ENCODE measurements at places on chromosomes 5 and 9.

DNA sequence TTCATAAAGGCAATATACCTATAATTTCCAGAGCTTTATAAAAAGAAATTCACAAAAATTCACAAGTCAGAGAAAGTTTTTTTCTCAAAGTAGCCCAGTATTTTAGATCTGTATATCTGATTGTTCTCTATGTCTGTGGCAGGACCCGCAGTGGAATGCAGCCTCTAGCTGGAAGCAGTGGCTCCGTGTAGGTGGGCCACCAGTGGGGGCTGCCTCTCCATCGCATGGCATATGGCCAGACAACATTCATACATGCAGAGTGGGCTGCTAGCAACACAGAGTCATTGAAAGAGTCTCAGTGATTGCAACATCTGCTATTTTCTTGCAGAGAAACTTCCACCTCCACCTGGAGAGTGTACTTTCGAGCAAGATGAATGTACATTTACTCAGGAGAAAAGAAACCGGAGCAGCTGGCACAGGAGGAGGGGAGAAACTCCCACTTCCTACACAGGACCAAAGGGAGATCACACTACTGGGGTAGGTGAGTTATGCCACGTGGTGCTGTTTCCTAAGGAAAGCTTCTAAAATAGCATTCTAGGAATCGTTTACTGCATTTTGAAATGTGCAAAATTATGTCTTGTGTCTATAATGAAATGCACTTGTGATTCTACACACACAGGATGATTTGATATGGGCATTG, 88.5 kb upstream of the SMC5 start:
- DNase-seq = no peak

- no peak for DNase-seq
Observed at GRCh38 chr9:20369391-20369790, 252.9 kb downstream of the MLLT3 start.

GRCh38 chr9:133585481-133586351, 23.5 kb downstream of the FAM163B start:
- no peak for DNase-seq

DNA sequence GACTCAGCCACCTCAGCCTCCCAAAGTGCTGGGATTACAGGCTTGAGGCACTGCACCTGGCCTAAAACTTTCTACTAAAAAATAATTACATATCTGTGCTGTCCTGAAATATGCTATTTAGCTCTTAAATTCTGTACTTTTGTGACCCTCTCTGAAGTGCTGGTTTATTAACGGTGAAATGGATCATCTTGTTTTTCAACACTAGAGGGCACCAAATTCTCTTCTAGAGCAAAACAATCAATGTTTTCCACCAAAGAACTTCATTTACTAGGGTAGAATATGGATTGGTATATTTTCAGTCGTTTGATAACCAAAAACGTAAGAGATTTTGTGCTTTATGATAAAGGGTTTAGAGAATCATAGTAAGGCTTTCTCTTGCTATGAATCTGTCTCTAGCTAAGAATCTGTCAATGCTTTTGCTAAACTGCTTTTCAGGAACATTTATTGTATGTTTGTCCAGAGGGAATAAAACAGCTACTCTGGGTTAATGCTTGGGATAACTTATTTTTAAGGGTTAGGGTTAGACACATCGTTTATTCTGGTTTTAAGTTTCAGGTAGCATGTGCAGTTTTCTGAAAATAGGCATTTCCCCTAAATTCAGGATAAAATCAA, 63.6 kb downstream of the RNF180 start:
- peak; percentile 50 for DNase-seq

DNA sequence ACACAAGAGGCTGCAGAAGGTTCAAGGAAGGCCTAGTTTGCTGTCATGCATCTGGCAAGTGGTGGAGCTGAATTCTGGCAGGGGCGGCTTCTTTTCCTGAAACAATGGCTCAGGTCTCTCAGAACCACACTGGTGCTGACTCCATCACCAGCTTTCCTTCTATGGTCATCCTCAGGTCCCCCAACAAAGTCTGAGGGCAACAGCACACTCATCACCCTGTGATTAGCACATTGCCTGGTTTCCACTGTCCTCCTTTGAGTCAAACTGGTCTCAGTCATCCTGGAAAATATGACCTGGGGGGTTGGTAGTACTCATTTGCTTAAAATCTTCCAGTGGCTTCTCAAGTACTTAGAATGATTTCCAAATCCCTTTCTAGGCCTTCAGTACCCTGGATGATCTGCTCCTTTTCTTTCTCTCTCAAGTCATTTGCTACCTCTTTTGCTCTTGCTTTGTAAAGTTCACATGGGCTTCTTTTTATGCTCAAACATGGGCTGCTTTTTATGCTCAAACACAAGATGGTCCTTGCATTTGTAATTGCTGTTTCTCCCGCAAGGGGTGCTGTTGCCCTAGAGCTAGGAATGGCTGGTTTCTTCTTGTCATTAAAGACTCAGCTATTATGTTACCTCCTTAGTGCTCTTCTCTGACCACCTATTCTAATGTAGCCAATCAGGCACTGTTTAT, 144.9 kb downstream of the ALDH1A1 start:
- no peak for DNase-seq

DNA sequence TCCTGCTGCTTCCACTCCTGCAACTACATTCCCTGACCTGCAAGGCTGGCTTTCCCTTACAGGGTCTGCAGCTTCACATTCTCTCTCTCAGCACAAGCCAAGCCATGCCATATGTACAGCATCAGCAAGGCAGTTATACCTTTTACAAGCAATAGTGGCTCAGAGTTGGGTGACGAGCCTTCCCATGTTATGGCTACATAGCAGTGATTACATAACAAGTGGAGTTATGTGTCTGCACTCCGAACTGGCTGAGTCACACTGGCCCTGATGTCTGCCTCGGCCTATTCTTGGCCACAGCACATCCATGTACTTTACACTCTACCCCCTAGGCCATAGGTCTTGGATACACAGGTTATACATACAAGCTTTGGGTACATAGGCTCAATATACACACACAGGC, 52.0 kb upstream of the SNCAIP start:
- peak; percentile 77 for DNase-seq

- no peak for DNase-seq
Observed at GRCh38 chr9:119844431-119844830, 475.2 kb upstream of the BRINP1 start.

GRCh38 chr9:29217966-29218365, 1644.7 kb upstream of the C9orf72 start:
- DNase-seq = no peak

- DNase-seq = no peak
Observed at GRCh38 chr9:114884787-114885452, 45.5 kb downstream of the TNFSF8 start.

DNA sequence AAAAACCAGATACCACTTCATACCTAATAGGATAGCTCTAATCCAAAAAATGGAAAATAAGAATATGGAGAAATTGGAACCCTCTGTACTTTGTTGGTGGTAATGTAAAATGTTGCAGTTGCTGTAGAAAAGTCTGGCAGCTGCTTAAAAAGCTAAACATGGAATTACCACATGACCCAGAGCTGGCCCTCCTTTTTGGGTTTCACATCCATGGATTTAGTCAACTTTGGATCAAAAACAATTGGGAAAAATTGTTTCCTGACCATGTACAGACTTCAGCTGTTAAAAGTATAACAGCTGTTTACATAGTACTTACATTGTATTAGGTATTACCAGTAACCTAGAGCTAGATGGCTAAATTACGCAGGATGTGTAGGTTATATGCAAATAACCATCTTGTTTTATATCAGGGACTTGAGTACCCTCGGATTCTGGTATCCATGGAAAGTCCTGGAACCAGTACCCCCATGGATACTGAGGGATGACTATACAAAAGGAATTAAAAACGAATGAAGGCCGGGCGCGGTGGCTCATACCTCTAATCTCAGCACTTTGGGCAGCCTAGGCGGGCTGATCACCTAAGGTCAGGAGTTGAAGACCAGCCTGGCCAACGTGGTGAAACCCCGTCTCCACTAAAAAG, 15.8 kb downstream of the DNAJA1 start:
- no peak for DNase-seq

- no peak for DNase-seq
Observed at GRCh38 chr5:81147011-81147885, 85.9 kb upstream of the CKMT2 start.

- DNase-seq = no peak
Observed at GRCh38 chr5:8879248-8879647, 666.6 kb downstream of the SEMA5A start.

DNA sequence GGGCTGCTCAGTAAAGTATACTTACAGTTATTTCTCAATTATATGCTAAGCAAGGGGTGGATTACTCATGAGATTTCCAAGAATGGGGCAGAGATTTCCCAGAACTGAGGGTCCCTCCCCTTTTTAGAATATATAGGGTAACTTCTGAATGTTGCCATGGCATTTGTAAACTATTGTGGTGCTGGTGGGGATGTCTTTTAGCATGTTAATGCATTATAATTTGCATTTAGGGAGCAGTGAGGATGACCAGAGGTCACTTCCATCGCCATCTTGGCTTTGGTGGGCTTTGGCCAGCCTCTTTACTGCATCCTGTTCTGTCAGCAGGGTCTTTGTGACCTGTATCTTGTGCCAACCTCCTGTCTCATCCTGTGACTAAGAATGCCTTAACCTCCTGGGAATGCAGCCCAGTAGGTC, 35.5 kb downstream of the TTC1 start:
- no peak for DNase-seq

DNA sequence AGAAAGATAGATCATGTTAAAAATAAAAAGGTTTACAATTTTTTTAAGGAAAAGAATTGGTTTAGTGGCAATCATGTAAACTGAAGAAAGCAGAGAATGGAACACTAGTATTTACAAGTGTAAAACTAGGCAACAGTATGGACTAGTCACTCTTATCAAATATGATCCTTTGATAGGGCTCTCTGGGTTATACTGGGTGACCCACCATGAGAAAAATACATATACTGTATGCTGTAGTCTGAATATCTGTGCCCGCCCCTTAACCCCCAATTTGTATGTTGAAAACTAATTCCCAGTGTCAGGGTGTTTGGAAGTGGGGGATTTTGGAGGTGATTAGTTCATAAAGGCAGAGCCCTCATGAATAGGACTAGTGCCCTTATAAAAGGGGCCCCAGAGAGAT, 236.8 kb upstream of the TARS1 start:
- no peak for DNase-seq

DNA sequence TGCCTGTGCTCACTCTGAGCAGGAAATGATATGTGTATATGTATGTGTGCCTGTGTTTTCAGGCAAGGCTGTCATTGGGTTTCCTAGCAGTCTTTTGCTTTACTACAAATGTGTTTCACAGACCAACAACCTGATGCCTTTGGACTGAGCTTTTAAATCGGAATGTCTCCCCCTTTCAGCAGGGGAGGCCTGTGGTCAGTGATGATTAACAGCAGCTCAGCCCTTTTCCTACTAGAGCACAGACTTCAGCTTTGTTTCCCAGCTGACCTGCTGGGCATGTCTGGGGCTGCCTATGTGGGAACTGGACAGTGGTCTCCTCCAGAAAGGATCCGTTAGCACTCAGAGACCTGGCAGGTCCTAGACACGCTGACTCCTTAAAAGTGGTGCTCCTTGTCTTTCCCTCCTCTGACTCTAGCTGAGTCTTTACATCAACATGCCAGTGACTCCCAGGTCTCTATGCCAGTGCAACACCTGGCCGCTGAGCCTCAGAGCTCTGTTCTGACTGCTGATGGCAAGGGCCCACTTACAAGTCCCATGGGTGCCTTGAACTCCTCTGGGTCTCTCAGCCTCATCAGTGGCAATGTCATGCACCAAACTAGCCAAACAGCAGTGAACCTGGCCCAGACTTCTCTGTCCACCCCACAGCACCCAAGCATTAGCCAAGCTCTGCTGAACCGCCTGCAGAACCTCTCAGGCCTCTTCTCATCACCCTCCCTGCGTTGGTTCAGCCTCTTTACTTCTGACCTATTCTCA, 7.7 kb downstream of the MACROH2A1 start:
- peak; percentile 94 for DNase-seq

DNA sequence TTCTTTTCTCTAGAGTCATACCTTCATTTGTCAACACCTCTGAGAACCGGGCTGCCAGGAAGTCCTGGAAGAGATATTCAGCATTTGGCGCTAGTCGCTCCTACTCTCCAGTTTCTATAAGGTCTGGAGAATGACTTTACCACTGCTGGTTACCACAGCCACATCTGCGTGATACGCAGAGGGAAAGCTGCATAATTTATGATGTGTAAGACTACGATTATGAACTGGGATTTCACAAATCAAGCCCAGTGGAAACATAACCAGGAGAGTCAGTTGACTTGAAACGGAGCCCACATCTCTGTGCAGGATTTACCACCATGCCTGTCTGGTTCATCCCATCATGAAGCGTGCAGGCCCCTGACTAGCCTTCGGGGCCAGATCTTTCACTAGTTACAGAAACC, 72.6 kb downstream of the FGF1 start:
- peak; percentile 69 for DNase-seq

- peak; percentile 66 for DNase-seq
Observed at GRCh38 chr9:129160712-129161533, 17.1 kb downstream of the IER5L start.

DNA sequence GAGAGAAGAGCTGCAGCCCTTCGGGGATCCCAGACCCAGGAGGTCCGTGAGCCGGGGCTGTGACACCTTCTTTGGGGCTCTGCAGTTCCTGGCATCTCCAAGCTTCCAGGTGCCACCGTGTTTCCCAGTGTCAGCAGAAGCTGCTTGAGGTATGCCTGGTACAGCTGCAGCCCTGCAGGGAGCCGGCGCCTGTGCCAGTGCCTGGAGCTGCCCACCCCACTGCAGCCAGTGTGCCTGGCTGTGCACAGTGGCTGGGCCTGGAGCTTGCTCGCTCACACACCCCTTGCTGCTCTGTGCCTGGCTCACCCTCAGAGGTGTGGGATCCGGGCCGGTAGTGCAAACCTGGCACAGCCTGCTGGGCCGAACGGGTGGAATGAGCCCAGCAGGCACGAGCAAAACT, 65.5 kb downstream of the NACC2 start:
- DNase-seq = no peak

- DNase-seq = no peak
Observed at GRCh38 chr5:3237276-3237868, 358.3 kb upstream of the IRX1 start.

GRCh38 chr5:78300464-78301045, 6.1 kb upstream of the AP3B1 start:
- DNase-seq = peak; percentile 35

- no peak for DNase-seq
Observed at GRCh38 chr5:83518319-83519061, 46.9 kb downstream of the VCAN start.

DNA sequence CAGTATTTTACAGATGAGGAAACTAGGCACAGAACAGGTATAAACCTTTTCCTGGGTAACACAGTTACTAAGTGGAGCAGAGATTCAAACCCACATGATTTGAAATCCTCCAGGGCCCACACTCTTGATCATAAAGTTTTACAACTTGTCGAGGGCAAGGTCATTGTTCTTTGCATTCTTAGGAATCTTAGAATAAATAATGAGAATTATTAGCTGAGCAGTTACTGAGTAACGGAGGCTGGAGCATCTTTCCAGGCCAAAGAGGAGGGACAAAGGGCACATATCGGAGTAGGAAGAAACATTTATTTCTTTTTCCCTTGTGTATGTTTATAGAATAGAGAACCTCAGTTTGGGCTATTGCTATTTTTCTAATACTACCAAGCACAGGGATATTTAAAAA, 27.1 kb upstream of the F2R start:
- DNase-seq = peak; percentile 87

GRCh38 chr5:65037831-65038815, 269.4 kb downstream of the CWC27 start:
- peak; percentile 61 for DNase-seq

All from EH (cell line).